ENCODE measurements at places on chromosomes 16 and 17.

DNA sequence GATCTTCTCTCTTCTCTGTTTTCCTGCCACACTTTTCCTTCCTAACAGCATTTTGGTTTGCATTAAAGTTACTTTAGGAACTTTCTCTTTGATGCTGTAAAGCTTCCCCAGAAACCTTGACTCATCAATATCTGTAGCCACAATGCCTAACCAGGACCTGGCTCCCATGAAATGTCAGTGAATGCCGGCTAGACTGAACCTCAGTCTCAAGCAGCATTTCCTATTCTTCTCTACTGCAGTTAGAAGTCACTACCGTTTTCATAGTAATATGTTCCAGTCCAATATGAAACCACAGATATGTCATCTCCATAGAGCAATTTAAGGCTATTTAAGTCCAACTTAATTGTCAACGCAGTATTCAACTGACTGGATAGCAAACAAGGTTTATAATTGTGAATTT, 28.9 kb downstream of the ITFG1 start:
- DNase-seq, result no peak

- DNase-seq, result no peak
These were observed 2.4 kb downstream of the CRAMP1 start for GRCh38 chr16:1614456-1615102.

GRCh38 chr16:85370543-85370880, 242.6 kb upstream of the GSE1 start:
- DNase-seq, result no peak

- DNase-seq, result no peak
These were observed 221.9 kb downstream of the ZFHX3 start for GRCh38 chr16:72825912-72826621.

GRCh38 chr16:88358023-88358420, 24.7 kb upstream of the ZNF469 start:
- DNase-seq, result peak; percentile 47

DNA sequence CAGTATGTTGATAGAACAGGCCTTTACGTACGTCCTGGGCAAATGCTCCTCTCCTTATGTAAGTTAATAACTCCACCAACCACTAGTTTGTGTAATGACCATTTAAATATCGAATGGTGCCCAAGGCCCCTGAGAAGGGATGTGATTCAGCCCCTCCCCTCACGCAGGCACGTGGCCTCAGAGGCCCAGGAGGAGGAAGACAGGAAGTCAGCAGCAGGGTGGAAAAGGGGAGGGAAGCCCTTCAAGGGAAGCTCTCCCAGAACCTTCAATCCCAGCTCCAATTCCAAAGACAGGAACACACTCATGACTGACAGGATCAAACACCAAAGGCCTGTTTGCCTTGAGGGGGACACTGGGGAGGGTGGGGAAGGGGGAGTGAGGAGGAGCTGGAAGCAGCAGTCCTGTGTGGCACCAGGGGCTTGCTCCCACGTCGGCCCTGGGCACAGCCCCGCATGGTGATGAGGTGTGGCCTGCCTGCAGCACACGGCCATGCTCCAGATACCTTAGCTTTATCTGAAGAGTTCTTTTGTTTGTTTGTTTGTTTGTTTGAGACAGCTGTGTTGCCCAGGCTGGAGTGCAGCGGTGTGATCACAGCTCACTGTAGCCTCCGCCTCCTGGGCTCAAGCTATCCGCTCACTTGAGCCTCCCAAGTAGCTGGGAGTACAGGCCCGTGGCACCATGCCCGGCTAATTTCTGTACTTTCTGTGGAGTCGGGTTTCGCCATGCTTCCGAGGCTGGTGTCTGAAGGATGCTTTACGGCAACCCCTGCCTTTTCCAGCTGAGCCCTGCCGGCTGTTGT, 105.0 kb downstream of the ZNF778 start:
- DNase-seq, result no peak

DNA sequence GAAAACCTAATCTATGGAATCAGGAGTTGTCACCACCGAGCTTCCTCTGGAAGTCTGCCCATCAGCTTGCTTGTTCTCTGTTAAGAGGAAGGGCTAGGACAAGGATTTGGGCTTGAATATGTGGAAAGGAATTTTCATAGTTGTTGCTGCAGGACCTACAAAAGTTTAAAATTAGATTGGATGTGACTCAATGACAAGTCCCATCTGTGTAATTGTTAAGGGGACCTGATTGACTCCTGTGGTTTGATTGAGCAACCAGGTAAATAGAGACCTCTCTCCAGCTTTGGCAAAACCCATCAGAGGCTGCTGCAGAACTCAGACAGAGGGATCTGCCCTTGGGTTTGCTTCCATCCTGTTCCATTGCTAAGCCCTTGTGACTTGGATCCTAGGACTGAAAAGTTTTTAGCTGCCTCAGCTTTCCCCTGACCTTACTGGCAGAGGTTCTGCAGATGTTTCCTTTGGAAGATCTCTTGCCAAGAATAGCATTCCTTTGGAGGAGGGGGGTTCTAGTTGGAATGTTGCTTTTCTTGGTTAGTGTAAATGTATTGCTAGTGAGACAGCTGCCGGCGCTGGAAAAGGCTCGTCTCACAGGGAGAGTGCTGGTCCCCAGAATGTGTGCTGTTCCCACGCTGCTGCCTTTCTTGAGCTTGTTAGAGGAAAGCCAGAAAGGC, 50.0 kb downstream of the SF3B3 start:
- peak; percentile 37 for DNase-seq

DNA sequence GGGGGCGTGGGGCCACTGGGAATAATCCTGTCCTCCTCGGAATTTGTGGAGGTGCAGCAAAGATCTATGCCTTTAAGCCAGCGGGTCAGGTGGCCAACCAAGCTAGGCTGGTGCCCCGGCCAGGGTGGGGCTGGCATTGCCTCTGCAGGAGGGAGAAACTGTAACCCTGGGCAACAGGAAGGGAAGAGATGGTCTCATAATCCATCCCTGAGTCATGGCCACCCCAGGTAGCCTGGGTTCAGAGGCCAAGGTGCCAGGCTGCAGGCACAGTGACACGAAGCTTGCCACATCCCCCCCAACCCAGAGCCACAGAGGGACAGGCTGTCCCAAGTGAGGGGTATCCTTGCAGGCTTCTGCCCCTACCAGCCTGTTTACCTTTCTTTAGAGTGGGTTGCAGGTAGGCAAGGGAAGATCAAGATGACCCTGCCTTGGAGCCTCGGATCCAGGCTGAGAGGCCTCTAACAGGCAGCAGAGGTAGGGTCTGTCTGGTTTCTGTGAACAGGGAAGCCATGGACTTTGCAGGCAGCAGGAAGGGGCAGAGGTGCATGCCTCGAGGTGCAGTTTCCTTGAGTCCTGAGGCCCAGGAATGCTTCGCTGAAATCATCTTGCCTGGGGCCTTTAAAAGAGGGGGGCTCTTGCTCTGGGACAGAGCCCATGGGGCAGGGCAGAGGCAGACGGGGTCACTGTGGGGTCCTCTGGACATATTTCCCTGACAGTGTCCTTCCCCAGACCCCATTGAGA, 4.0 kb downstream of the LASP1 start:
- no peak for DNase-seq

DNA sequence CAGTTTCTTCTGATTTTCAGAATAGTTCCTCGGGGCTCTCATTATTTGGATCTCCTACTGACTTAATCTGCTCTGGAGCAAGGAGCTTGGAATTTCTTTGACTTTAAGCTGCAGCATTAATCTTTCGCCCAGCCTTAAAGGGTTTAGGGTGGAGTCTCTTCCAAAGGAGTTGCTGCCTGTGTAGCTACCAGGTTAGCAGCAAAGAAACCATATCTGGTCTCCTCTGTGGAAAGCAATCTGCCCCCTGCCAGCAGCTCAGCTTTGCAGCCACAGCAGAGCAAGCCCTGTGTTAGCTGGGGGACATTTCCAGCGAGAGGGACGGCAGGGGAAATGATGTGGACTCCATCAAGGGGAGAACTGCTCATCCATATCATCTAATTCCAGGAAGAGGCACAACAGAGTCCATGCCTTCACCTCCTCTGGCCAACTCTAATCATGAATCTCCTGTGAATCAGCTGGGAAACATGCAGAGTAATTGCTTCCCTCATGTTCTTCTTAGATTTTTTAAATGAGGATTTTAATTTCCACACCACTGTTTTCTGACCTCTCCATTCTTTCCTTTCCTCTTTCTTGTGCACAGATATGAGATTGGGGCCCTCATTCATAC, 827.6 kb upstream of the CA10 start:
- DNase-seq, result no peak

DNA sequence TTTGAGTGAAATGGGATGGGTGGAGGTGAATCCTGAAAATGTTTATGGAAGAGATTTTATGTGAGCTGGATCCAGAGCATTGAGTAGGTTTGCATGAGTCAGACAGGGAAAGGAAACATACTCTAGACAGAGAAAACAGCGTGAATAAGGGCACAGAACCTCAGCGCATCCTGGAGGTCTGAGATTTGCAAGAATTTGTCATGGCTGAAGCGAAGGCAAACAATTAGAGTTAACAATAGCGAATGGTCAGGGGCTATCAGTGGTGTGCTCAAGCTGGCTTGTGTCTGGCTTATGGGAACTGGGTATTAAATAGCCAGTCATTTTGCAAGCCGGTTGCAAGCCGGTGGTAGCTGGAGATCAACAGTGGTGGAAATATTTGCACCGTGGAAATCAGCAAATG, 36.4 kb downstream of the MAP2K6 start:
- DNase-seq, result no peak

DNA sequence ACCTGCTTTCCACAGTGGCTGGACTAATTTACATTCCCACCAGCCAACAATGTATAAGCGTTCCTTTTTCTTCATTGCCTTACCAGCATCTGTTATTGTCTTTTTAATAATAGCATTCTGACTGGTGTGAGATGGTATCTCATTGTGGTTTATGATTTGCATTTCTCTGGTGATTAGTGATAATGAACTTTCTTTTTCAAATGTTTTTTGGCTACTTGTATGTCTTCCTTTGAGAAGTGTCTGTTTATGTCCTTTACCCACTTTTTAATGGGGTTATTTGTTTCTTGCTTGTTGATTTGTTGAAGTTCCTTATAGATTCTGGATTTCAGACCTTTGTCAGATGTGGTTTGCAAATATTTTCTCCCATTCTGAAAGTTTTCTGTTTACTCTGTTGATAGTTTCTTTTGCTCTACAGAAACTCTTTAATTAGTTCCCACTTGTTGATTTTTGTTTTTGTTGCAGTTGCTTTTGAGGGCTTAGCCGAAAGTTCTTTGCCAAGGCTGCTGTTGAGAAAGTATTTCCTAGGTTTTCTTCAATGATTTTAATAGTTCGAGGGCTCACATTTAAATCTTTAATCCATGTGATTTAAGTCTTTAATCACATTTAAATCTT, 26.8 kb downstream of the ITGAM start:
- DNase-seq, result no peak

DNA sequence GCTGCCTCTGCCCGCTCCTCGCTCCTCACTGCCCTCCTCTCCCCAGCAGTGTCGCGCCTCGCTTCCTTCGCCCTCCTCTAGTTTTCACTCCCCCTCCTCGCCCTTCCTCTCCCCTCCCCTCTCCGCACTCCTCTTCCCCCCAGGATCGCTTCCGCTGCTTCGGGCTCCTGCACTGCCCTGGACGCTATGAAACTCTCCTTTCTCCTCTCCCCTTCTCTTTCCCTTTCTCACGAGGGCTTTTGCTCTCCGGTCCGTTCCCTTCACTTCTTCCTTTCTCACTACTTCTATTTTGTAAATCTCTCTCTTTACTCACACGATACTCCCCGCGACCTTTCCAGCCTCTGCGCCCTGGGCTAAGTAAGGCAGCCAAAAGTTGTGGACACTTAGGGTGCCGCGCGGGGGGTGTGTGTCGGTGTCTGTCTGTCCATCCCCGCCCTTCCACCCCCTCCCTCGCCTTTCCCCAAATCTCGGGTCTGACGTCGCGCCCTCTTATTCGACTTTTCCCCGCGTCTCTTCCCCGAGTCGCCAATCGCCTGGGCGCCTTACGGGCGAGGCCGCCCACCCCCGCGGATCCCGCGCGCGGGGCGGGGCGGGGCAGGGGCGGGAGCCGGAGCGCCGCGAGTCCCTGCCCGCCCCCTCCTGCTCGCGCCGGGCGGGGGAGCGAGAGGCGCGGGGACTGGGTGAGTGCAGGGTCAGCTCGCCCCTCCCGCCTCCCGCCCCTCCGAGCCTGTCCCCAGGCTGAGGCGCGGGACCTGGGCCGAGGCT, at the start of gene IRX3:
Gene IRX3 (minus strand): TSS at position 422 of the 765 bp plus-strand sequence. CDS start 737 bp downstream, outside the sequence.
- peak; percentile 92 for DNase-seq

- no peak for DNase-seq
These were observed 10.2 kb upstream of the HOXB9 start for GRCh38 chr17:48636177-48637018.

DNA sequence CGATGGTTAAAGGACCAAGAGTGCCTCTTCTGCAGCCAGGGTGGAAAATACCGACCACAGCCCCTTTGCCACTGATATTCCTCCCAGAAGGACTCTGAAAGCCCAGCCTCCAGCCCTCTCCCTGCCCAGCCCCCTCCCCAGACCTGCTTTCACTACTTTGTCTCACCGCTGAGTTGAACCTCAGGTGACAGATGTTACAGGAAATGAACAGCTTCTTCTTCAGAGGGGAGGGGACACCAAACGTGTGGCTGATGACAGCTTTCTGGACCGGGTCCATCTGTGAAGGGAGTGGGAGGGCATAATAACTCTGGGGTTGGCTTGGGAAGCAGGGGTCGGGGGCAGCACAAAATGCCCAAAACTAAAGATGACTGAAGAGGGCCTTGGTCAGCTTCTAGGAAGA, 14.2 kb downstream of the NKIRAS2 start:
- DNase-seq, result no peak

DNA sequence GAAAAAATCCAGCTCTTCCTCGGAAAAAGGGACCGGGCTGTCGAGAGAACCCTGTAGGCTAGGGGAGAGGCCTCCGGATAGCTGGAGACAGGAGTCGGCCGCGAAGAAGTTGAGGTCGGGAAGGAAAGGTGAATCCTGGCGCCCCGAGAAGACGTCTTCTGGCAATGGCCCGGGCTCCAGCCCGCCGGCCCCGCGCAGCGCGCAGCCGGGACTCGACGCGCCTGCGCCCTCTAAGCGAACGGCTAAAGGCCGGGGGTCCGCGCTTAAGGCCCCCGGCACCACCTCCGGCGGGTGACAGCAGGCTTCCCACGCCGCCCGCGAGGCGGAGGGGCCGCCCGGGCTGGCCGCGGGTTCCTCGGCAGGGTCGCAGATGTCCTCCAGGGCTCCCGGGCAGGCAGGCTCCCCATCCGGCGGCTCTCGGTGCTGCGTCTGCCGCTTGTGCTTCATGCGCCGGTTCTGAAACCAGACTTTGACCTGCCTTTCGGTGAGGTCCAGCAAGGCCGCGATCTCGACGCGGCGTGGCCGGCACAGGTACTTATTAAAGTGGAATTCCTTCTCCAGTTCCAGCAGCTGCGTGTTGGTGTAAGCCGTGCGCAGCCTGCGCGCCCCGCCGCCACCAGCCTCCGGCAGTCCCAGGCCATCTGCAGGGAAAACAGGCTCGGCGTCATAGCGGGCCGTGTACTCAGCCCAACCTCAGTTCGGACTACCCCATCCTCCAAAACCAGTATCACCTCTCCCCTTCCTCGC, 1.6 kb downstream of the HOXB2 start:
- DNase-seq, result no peak
